Uterus (tissue), 4 donors: ENCODE measurements at places on chromosomes 12 and 14. TPM values are rescaled to one million over a fixed set of nuclear protein-coding genes. Genes with fewer than 3 reads are reported as not detected.

Gene CEP170B
- 9.0 TPM for total RNA-seq

Gene TDG
- total RNA-seq: 8.7 TPM

- H3K4me1 ChIP-seq: no peaks in the 10 kb centered on the region
- DNase-seq: no peak
- H3K36me3 ChIP-seq: no peaks in the 10 kb centered on the region
- no peak overlapping the region for H3K27ac ChIP-seq
- H3K4me3 ChIP-seq: no peak overlapping the region
- no peaks in the 10 kb centered on the region for H3K27me3 ChIP-seq
Measured at GRCh38 chr14:53608369-53608768, 348.3 kb downstream of the BMP4 start.

GRCh38 chr12:131245564-131246355 is 292.1 kb downstream of the ADGRD1 start:
- no peak overlapping the region for H3K4me3 ChIP-seq
- no peaks in the 10 kb centered on the region for H3K27me3 ChIP-seq
- H3K36me3 ChIP-seq: no peaks in the 10 kb centered on the region
- no peak overlapping the region for H3K27ac ChIP-seq

GRCh38 chr14:57611555-57612075 is 118.0 kb upstream of the CCDC198 start:
- DNase-seq: no peak
- no peaks in the 10 kb centered on the region for H3K4me1 ChIP-seq
- H3K27ac ChIP-seq: no peak overlapping the region
- no peak overlapping the region for H3K4me3 ChIP-seq
- H3K36me3 ChIP-seq: no peaks in the 10 kb centered on the region

DNA sequence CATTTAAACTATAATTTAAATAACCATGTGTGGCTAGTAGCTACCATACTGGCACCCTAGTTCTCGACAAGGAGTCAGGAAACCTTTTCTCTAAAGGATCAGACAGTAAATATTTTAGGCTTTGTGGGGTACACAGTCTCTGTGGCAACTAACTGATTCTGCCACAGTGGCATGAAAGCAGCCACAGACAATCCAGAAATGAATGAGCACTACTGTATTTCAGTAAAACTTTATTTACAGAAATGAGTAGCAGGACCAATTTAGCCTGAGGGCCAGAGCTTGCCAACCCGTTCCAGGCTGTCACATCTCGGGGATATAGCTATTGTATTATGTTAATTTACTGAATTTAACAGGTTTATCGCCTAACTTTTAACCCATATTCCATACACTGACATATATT is 278.7 kb downstream of the ITPR2 start:
- H3K36me3 ChIP-seq: no peaks in the 10 kb centered on the region
- H3K4me1 ChIP-seq: no peaks in the 10 kb centered on the region
- no peak overlapping the region for H3K4me3 ChIP-seq
- no peak for DNase-seq
- no peaks in the 10 kb centered on the region for H3K27me3 ChIP-seq

GRCh38 chr12:128603573-128604115 is 220.1 kb downstream of the SLC15A4 start:
- no peaks in the 10 kb centered on the region for H3K4me1 ChIP-seq
- DNase-seq: no peak
- H3K4me3 ChIP-seq: no peak overlapping the region
- no peak overlapping the region for H3K27ac ChIP-seq

DNA sequence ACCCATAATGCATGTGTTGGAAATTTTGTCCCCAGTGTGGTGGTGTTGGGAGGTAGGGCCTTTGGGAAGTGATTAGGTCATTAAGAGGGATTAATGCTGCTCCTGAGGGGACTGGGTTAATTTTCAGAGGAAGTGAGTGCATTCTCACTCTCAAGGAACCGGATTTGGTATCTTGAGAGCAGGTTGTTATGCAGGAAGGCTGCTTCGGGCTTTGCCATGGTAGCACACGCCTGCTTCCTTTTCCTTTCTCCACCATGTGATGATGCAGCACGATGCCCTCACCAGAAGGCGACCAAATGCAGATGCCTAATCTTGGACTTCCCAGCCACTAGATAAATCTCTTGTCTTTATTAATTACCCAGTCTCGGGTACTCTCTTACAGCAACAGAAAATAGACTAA is 257.1 kb downstream of the SSPN start:
- H3K36me3 ChIP-seq: no peaks in the 10 kb centered on the region
- no peak for DNase-seq
- no peaks in the 10 kb centered on the region for H3K4me1 ChIP-seq
